Dermis lymphatic vessel endothelial cell (primary cell): ENCODE measurements at places on chromosomes 6 and 20. TPM values are rescaled to one million over a fixed set of nuclear protein-coding genes. Genes with fewer than 3 reads are reported as not detected.

The GNAS-AS1 gene
- total RNA-seq, result 0.11 TPM in 1 of 2 replicates, not detected in the other

The CNBD2 gene
- 5.1 and 7.2 TPM in 2 replicates for total RNA-seq

The KIF13A gene
- 21.8 and 26.2 TPM in 2 replicates for total RNA-seq

The BACH2 gene
- total RNA-seq, result 2.9 and 3.2 TPM in 2 replicates

The RBL1 gene
- 3.1 and 4.4 TPM in 2 replicates for total RNA-seq

The ZNF311 gene
- total RNA-seq, result under 0.01 and 0.17 TPM in 2 replicates

The MPIG6B gene
- not detected in 2 replicates for total RNA-seq

The PRICKLE4 gene
- 6.3 and 6.9 TPM in 2 replicates for total RNA-seq

The ENPP4 gene
- under 0.01 and 0.26 TPM in 2 replicates for total RNA-seq

The IL17A gene
- total RNA-seq, result not detected in 2 replicates
